ENCODE measurements at places on chromosomes 4 and X. TPM values are rescaled to one million over a fixed set of nuclear protein-coding genes. Genes with fewer than 3 reads are reported as not detected.

- DNase-seq = no peak
Measured at GRCh38 chr4:2093265-2093664, 34.1 kb downstream of the NAT8L start.

GRCh38 chrX:13489454-13489853 is 79.9 kb upstream of the EGFL6 start:
- DNase-seq = peak; percentile 83

DNA sequence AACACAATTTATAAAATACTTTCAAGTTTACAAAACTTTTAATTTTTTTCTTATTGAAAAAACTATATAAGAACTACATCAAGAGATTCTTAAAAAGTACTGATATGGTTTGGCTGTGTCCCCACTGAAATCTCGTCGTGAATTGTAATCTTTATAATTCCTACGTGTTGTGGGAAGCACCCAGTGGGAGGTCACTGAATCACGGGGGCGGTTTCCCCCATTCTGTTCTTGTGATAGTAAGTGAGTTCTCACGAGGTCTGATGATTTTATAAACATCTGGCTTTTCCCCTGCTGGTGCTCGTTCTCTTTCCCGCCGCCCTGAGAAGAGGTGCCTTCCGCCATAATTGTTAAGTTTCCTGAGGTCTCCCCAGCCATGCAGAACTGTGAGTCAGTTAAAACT is 88.5 kb downstream of the FRAS1 start:
- DNase-seq = no peak

- DNase-seq = no peak
Measured at GRCh38 chr4:4479366-4479765, 62.5 kb downstream of the STX18 start.

DNA sequence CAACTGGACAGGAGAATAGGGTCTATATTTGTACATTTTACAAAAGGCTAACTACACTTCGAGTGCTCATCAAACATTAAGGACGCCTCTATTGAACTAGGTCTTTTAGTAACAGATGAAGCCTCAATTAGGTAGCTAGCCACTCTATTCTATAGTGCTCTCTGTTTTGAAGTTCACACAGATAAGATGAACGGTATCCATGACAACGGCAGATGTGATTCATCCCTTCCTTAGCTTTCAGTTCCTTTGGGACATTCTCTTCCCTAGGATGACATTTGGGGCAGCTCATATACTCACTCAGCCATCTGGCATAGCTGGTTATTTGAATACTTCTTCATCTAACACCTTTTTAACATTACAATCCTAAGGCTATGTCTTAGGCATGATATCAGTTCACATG is 62.4 kb upstream of the WDFY3 start:
- DNase-seq = peak; percentile 25

GRCh38 chrX:56800801-56801200 is 71.8 kb downstream of the NBDY start:
- DNase-seq = no peak

- no peak for DNase-seq
Measured at GRCh38 chr4:39910064-39910463, 67.6 kb downstream of the PDS5A start.

EGF gene
- total RNA-seq = 0.09 TPM

IL2 gene
- total RNA-seq = not detected
